ENCODE measurements at places on chromosomes 11 and 22. TPM values are rescaled to one million over a fixed set of nuclear protein-coding genes. Genes with fewer than 3 reads are reported as not detected.

GRCh38 chr22:48079505-48080290 is 1317.2 kb downstream of the TBC1D22A start:
- H3K27me3 ChIP-seq, result no peaks in the 10 kb centered on the region
- no peak overlapping the region for H3K4me3 ChIP-seq
- H3K4me1 ChIP-seq, result no peaks in the 10 kb centered on the region
- H3K27ac ChIP-seq, result no peak overlapping the region
- no peak for DNase-seq
- H3K36me3 ChIP-seq, result no peaks in the 10 kb centered on the region

GRCh38 chr11:44540667-44541066 is 24.8 kb upstream of the CD82 start:
- no peaks in the 10 kb centered on the region for H3K27me3 ChIP-seq
- H3K4me1 ChIP-seq, result no peaks in the 10 kb centered on the region
- no peak overlapping the region for H3K27ac ChIP-seq
- no peak for DNase-seq
- no peaks in the 10 kb centered on the region for H3K36me3 ChIP-seq

The SAA4 gene
- total RNA-seq, result not detected

DNA sequence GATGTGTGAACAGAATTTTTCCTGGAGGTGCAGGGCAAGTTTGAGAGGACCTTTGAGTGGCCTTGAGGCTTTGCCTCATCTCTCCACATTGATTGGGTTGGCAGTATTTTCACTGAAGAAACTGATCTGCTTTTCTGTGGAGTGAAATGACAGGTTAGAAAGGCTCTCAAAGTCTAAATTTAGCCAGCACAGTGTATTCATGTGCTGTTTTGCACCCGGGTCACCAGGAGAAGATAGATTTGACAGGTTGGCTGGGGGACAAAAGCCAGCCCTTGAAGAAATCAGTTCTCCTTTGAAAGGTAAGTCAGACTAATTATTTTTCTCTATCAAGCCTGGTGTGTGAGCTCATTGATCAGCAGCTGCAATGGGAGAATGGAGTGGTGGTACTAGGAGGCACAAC is 152.9 kb downstream of the DBX1 start:
- no peaks in the 10 kb centered on the region for H3K36me3 ChIP-seq
- no peaks in the 10 kb centered on the region for H3K27me3 ChIP-seq
- H3K4me3 ChIP-seq, result no peak overlapping the region
- no peak for DNase-seq
- no peak overlapping the region for H3K27ac ChIP-seq

DNA sequence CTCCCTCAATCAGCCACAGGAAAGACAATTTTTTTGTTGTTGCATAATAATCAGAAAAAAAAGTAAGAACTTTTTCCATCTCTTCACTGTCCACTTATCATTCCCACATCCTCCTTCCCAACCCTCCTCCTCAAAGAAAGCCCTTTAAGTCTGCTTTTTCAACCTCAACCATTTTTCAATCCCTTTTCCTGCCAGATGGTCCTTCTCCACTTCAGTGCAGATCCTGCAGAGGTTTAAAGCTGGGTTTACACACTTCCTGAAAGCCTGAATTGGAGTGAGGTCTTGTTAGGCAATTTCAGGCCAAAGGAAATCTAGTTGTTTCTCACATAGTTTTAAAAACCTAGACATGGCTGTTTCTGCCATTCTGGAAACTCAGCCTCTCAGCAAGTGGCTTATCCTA is 78.3 kb downstream of the RPL27A start:
- peak; percentile 77 for DNase-seq
- H3K27me3 ChIP-seq, result no peaks in the 10 kb centered on the region
- no peaks in the 10 kb centered on the region for H3K36me3 ChIP-seq
- peaks cover 18% of the 10 kb centered on the region for H3K4me1 ChIP-seq
- H3K27ac ChIP-seq, result no peak overlapping the region

DNA sequence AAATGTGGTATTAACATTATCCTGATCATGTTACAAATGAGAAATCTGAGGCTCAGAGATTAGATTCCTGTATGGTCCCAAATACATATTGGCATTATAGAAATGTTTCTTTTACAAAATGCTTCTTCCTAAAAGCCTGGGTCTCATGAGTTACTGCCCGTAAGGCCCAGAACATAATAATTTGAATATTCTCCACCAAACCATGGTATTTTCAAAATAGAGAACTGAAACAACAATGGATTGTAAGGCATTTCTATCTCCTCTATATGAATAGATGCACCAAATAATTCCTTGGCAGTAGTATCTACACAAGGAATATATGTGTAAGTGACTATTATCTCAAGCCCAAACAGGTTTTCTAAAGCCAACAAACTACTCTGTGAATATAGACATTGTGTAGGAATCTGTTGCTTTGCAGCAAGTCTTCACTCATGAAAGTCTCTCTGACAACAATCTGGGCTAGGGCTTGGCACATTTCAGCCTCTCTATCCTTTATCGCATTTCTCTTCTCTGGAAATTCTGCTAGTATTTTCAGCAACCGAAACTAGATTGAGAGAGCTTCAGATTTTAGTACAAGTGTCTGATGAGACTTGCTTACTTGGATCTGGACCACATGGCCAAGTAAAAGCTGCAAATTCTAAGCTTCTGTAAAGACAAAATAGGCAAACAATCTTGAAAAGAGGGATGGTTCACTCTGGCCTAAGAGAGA is 112.8 kb upstream of the ARHGAP20 start:
- no peak for DNase-seq
- no peak overlapping the region for H3K4me3 ChIP-seq
- H3K27ac ChIP-seq, result no peak overlapping the region
